CD4-positive, alpha-beta T cell treated with Interleukin-2 at 100 ng/mL for 4 hours (primary cell): ENCODE measurements at places on chromosomes 7 and 10.

DNA sequence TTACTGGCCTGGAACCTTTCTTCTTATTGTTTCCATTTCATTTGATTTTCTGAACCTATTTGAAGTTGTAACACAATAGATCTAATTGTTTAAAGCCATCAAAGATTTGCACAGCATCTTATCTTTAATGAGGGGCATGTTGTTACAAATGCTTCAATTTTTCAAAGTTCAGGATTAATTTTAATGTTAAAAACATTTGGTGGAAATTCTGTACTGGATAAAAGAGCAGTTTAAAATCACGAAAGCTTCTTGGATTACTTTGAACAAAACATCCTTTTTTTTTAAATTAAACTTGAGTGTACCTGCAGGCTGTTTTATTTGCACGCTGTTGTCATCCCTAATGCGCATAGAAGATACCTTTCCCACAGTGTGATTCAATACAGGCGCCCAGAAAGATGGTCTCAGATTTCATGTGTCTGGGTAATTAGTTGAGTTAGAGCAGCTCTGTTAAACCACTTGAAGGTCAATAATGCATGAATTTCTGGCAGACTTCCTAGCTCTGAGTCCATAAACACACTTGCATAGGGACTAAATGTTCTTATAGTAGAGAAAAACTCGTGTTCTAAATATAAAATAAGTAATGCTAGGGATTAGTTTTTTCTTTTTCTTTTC lies 29.3 kb upstream of the DDX50 start:
- DNase-seq: no peak

DNA sequence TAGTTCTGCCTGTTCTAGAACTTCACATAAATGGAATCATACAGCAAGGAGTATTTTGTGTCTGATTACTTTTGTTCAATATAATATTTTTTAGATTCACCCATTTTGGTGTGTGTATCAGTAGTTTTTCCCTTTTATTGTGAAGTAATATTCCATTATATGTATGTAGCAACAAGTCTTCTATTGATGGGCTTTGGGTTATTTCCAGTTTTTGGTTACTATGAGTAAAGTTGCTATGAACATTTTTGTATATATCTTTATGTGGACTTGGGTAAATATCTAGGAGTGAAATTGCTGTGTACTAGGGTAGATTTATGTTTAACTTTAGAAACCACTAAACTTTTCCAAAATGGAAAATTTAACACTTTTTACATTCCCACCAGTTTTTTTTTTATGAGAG lies 35.7 kb downstream of the ADK start:
- DNase-seq: no peak

DNA sequence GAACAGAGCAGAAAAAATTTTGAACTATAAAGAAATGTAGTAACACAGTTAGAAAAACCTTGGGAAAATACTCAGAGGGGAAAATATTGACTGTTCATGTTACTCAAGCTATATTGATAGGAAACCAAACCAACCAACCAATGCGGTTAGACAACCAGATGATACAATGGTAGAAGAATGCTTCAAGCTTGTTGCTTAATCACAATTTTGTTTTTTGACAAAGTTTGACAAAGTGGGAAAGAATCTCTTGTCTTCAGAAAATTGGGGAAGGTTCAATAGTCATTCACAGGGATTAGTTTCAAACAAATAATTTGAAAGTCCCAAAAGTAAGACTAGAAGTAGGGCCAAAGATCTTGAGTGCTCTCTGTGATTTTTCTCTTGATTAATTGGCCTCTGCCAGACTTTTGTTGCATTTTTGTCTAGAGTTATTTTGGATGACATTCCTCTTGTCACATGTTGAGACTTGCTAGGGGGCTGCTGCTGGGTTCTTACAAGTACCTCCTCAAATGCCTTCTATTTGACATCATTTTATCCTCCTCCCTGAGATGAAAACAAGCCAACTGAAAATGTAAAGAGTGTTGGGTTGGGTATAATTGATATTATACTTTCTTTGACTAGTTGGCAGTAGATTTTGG lies 233.1 kb upstream of the PHYHIPL start:
- no peak for DNase-seq

- no peak for DNase-seq
Observed at GRCh38 chr7:72278550-72278949, 133.6 kb downstream of the CALN1 start.

DNA sequence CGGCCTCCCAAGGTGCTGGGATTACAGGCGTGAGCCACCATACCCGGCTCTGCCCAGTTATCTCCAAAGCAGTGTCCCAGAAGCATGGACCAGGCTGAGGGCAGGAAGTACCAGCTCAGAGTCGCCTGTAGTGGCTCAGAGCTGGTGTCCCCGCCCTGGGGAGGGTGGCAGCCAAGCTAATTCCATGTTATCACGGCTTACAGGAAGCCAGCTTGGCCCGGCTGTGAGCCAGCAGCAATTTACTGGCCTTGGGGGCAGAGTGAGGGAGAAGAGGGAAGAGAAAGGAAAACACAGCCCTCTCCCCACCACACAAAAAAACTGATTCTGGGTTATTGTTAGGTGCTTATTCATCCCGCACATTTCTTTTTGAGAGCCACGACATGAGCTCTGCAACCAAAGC lies 88.1 kb downstream of the HIP1 start:
- no peak for DNase-seq

DNA sequence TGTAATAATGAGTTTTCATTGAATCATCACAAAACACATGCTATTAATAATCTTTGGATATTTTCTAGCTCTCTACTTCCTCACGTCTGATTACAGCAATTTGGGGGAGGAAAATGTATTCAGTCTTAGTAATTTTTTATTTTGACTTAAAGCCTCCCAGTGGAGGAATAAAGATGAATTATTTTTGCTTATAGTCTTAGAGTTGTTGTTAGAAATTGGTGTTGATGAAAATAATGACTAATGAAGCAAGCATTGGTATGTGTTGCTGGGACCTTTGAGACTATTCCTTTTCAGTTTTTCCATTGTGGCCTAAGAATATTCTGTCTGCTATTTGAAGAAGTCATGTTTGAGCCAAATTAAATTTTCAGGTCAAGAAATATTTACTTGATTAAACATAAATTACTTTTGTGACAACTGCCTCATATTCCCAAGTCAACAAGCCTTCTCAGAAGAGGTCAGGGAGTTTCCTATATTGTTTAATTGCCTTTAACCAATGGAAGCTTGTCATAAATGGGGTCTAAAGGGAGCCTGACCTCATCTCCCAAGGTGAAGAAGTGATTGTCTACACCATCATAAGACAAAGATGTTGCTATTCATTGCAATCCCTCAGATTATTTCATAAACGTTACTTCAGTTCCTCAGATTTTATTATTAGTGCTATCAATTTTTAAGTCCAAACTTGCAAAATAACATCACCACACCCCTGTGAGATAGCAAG lies 90.0 kb downstream of the ST7 start:
- no peak for DNase-seq

GRCh38 chr10:62046522-62047227 lies 145.2 kb downstream of the ARID5B start:
- peak; percentile 61 for DNase-seq

- DNase-seq: no peak
Observed at GRCh38 chr10:127349737-127350136, 153.3 kb upstream of the INSYN2A start.

DNA sequence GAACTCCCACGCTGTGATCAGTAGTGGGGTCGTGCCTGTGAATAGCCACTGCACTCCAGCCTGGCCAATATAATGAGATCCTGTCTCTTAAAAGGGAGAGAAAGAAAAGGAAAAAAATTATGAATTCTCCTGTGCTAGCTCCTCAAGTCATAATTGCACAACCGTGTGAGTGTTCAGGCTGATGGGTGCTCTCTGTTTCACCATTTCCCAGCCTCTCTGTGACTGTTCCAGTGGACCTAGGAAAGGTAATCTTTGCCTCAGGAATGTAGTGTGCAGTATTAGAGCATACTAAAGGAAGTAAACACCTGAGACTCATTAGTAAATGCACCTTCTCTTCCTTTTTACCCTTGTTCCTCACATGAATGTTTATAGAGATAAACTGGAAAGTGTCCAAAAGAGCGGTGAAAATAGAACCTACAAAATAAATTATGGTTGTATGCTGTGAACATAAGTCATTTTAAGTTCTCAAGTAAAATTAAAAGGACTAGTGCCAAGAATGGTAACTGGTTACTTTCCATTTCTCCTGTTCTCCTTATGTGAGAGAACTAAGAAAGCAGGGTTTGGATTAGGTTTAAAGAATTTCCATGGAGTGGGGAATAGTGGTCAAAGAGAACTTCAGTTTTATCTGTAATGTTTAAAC lies 42.7 kb downstream of the INPP5F start:
- DNase-seq: no peak

GRCh38 chr10:29553544-29554250 lies 81.1 kb downstream of the SVIL start:
- DNase-seq: no peak

DNA sequence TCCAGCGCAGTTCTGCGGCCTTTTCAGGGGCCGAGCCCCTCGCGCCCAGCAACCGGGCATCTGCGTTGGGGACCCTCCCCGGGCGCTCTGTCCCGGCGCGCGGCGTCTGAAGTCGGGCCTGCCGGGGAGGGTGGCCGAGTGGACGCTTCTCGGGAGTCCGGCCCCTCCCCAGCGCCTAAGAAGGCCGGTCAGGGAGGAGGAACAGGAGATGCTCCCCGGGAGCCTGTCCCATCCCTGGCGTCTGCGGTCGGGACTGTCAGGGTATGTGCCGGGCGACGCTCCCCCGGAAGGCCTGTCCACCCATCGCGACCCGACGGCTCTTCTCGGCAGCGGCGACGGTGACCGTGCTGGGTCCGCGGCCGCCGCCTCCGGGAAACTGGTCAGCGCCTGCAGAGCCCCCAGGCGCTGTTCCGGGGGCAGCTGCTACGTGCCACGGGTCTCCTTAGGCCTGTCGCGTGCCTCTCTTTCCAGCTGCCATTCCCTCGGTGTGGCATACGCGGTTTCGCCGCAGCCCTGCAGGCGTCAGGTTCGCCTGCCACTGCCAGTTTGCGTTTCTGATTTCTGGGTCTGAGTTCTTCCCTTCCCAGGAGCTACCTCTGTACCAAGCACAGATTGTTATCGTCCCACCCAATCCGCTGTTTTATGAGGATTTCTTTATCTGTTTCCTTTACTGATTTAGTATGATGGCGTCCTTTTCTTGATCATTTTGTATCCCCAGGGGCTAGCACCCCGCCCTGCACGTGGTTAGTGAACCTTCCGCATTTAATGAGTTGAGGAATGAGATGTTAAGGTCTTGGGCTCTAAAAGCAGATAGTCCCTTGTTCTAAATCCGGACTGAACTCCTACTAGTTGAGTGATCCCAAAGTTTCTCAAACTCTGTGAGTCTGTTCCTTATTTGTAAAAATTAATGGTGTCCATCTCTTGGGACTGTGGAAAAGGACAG lies 782 bp downstream of the IFIT5 start:
- peak; percentile 33 for DNase-seq
